Fibroblast of lung (primary cell): ENCODE measurements at places on chromosomes 4 and X. TPM values are rescaled to one million over a fixed set of nuclear protein-coding genes. Genes with fewer than 3 reads are reported as not detected.

MAGEA1 gene
- total RNA-seq, result not detected in 2 replicates

GRCh38 chr4:83217721-83218522 is 66.7 kb downstream of the COQ2 start:
- DNase-seq, result no peak

SHROOM3 gene
- 11.0 and 23.9 TPM in 2 replicates for total RNA-seq

GRCh38 chr4:41644288-41644914 is 104.1 kb downstream of the PHOX2B start:
- DNase-seq, result peak; percentile 57

PAK3 gene
- total RNA-seq, result 1.3 and 2.0 TPM in 2 replicates

MSX1 gene
- 1.3 and 2.1 TPM in 2 replicates for total RNA-seq

DNA sequence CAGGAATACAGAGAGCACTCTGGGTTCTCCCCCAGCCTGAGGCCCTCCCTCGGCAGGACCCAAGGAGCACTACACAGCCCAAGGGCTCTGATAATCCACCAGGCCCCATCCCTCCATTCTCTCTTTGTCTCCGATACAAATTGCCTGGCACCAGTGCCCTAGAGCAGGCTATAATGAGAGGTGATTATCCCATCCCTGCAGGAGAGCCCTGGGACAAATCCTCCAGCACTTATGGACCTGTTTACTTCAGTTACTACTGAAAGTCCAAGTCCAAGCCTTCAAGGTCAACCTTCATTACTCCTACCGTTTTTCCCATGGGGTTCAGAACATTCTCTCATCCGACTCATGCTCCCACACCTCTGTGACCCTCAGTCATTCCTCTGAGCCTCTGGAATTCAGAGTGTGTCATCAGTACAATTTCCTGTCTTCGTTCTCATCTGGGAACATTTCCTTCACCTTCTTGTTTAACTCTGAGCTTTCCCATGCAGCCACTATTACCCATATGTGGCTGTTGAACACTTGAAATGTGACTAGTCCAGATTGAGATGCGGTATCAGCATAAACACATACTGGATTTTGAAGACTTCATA is 299.0 kb downstream of the RAPGEF2 start:
- peak; percentile 66 for DNase-seq

GRCh38 chrX:20668550-20668949 is 401.8 kb upstream of the RPS6KA3 start:
- no peak for DNase-seq

DNA sequence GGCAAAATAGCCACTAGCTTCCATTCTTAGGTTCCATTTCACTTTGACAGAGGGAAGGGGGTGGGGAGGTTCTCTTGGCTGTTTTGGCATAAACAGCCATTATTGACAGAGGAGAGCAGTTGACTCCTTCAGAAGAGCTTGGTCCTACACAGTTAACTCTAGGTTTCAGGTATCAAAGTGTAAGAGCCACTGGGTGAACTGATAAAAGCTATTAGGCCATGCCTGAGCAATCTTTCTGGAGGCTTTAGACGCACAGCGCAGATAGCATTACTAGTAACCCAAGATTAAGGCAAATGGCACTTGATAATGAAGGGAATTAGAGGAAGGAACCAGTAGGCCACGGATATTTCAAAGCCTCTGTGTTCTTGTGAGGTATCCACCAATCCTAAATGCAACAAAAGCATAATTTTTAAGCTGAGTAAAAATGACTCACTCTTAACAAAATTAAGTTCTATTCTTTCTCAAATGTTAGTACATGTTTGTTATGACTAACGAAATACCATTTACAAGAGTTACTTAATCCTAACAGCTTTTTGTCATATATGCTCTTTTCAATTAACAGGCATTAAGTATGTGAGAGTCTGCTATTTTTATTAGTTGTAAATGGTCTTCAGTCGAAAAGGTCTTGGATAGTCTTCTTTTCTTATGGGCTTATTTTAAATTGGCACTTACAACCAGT is 53.6 kb downstream of the SLC7A11 start:
- DNase-seq, result peak; percentile 20

QRFPR gene
- total RNA-seq, result not detected in 2 replicates

GRCh38 chrX:24014388-24015018 is 12.5 kb downstream of the KLHL15 start:
- no peak for DNase-seq

GRCh38 chr4:10015140-10015753 is 6.0 kb downstream of the SLC2A9 start:
- DNase-seq, result peak; percentile 58

DNA sequence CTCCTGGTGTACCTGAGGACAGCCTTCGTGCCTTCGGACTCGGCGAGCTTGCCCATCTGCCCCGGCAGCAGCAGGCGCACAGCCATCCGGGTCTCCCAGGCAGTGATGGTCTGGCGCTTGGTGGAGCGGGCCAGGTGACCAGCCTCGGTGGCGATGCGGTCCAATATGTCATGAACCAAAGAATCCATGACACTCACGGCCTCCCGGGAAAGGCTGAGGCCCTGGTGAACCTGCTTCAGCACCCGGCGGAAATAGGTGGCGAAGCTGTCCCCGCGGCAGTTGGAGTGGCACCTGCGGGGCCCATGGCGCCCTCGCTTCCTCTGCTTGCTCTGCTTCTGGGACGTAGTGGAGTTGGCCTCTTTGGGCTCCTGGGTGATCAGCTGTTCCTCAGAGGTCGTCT is 350 bp downstream of the H2BW1 start:
- no peak for DNase-seq

- DNase-seq, result no peak
Observed at GRCh38 chrX:37407736-37408135, 58.6 kb downstream of the PRRG1 start.

DNA sequence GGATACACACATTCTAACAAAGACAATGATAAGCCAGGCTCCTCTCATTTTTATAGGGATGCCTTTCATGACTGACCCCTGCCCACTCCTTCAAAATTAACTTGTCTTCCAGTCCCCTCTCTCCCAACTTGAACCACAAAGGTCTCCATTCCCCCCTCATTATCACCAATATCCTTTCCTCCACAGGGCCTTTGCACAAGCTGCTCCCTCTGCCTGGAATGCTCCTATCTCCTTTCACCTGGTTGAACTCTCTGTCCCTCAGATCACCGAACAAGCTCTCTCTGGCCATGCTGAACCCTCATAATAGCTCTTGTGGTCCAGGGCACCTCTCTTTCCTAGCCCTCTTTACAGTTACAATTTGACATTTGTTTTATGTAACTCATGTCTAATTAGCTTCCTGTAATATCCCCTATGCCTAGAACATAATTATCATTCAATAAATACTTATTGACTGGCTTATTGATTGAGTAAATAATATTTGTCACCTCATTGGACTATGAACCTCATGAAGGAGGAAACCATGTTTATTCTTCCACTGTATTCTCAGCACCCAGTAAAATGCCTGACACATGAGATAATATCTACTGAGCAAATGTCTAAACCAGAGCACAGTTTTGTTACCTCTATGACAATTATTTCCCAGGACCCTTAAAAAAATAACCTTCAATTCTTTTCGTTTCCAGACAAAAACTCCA is 266.3 kb upstream of the RASGEF1B start:
- DNase-seq, result no peak

MAGED1 gene
- 46.0 and 72.0 TPM in 2 replicates for total RNA-seq

NMU gene
- not detected in 2 replicates for total RNA-seq

- no peak for DNase-seq
Observed at GRCh38 chrX:6909396-6909795, 238.1 kb upstream of the STS start.
